Fibroblast of the aortic adventitia (primary cell): ENCODE measurements at places on chromosomes 13 and 19. TPM values are rescaled to one million over a fixed set of nuclear protein-coding genes. Genes with fewer than 3 reads are reported as not detected.

DNA sequence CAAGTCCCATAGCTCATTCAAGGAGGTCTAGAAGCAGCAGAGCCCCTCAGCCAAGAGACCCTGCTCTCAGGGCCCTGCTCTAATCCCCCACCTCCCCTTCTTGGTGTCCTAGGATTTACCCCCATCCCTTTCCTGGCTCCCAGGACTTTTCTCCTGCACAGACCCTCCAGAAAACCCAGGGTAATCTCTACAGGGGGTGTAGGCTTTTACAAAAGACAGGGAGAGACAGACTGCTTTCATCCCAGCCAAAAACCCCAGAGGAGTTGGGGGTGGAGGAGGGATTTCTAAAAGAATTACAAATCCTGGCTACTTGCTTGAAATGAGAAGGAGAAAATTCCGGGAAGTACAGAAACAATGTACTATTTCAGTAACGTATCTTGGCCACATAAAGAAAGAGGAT is 133.3 kb downstream of the TNFSF13B start:
- no peak for DNase-seq

DNA sequence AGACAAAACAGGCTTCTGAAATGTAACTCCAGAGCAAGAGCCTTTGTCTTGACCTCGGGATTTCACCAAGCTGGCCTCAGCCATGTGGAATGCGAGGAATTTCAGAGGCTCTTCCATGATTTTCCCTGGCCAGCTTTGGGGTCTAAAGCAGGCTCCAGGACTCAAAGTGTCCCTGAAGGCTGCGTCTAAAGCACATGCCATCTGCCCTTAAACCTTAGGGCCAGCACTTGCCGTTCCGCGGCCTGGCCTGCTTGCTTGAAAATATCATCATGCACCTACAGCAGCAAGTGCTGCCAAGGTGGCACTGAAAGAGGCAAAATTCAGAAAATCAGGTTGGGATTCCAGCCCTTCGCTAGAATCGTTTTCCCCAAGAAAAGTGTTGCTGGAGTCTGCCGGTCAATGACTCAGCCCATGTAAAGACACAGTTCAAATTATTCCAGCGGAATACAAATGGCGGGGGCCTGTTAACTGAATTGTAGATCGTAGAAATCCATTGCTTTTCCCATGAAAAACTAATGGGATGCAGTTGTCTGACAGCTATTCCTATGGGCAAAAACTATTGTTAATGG is 105.7 kb upstream of the RAP2A start:
- DNase-seq = peak; percentile 91

GRCh38 chr19:51131780-51132680 is 7.3 kb downstream of the SIGLEC9 start:
- peak; percentile 83 for DNase-seq

GRCh38 chr19:4581666-4582553 is 22.4 kb upstream of the SEMA6B start:
- peak; percentile 35 for DNase-seq

GRCh38 chr19:40155749-40156265 is 35.4 kb upstream of the MAP3K10 start:
- peak; percentile 35 for DNase-seq

- DNase-seq = peak; percentile 1
Observed at GRCh38 chr19:38478273-38478971, 44.9 kb downstream of the RYR1 start.

DNA sequence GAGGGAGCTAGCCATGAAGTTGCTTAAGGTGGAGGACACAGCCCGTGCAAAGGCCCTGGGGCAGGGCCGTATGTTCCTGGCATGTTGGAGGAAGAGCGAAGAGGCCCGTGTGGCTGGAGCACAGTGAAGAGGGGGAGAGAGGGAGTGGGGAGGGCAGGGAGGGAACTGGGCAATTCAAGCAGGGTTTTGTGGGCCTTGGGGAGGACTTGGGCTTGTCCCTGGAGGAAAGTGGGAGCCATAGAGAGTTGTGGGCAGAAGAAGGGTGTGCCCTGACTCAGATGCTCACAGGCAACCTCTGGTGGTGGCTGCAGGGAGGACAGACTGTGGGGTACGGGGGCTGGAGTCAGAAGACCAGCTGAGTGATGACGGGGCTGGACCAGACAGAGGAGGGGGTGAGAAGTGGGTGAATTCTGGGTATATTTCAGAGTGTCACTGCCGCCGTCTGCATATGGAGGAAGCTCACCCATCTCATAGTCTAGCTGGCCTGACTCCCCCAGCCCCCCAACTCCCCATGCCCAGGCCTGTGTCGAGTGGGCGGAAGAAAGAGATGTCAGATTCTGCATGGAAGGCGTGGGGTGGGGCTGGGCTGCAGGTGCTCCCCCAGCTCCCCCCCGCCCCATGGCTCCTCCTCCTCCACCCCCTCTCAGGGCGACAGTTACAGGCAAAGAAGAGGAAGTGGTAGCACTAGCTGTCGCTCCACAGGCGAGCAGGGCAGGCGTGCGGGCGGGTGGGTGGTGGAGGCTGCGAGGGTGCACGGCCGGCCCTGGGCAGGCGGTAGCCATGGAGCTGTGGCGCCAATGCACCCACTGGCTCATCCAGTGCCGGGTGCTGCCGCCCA is at the start of gene VAV1:
Gene VAV1, plus strand, starts transcription at position 681 of the 838 bp plus-strand sequence. Its CDS starts 100 bp downstream, at position 781.
- no peak for DNase-seq

DNA sequence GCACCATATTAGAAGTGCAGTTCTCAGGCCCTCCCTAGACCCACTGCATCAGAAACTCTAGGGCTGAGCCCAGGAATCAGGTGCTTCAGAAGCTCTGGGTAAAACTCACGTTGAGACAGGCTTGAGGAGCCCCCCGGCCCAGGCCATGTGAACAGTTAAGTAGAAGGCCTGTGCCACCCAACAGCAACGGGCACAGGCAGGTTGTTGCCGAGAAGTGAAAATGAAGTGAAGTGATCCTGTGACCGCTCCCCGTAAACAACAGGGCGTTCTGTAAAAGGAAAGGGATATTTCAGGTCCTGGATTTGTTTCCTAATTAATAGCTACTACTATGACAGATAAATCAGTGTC is 128.8 kb downstream of the ATP11A start:
- no peak for DNase-seq

GRCh38 chr13:101258071-101258470 is 158.2 kb downstream of the NALCN start:
- DNase-seq = peak; percentile 62

GRCh38 chr19:19563348-19563848 is 25.3 kb downstream of the CILP2 start:
- DNase-seq = no peak

DNA sequence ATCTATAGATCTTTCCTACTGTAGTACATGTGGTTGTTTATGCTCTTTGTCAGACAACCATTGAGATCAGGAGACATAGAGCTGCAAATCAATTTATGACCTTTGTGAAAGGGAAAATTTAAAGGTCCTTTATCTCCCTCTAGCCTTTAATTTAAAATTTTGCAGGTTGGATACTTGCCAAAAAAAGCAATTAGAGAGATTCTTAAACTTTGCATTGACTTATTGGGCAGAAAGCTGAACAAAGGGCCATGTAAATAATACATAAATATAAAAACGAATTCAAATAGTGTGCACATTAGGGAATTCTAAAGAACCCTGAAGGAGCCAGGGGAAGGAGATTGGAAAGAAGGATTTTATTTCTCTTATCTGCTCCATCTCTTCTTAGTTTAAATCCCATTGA is 22.0 kb upstream of the RB1 start:
- DNase-seq = no peak

DNA sequence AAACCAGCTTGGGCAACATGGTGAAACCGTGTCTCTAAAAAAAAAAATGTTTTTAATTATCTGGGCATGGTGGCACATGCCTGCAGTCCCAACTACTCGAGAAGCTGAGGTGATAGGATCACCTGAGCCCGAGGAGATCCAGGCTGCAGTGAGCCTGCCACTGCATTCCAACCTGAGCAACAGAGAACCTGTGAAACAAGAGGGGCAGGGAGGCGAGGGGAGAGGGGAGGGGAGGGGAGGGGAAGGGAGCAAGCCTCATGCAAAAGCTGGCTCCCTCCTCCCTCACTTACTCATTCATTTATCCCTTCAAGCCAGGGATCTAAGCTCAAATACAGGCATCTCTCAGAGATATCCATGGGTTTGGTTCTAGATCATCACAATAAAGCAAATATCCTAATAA is 8.9 kb downstream of the ATP7B start:
- no peak for DNase-seq

- DNase-seq = no peak
Observed at GRCh38 chr19:29897466-29897865, 44.6 kb upstream of the URI1 start.

- peak; percentile 32 for DNase-seq
Observed at GRCh38 chr19:8366961-8367326, 3.0 kb downstream of the ANGPTL4 start.

DNA sequence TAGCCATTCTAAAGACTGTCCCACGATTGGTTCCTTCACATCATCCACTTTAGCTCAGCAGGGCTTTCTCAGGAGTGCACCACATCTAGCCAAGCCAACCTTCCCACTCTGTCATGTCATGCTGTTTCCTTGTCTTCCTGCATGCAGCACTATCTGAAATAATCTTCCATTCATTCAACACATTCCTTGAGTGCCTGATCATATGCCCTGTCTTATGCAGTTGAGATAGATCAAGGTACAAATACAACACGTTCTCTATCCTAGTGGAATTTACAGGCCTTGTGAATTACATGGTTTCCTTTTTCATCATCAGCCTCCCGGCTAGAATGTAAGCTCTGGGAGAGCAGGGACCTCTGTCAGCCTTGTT is 6.8 kb upstream of the MRPS31 start:
- no peak for DNase-seq

- DNase-seq = no peak
Observed at GRCh38 chr13:113652404-113653263, 5.4 kb downstream of the ATP4B start.

DNA sequence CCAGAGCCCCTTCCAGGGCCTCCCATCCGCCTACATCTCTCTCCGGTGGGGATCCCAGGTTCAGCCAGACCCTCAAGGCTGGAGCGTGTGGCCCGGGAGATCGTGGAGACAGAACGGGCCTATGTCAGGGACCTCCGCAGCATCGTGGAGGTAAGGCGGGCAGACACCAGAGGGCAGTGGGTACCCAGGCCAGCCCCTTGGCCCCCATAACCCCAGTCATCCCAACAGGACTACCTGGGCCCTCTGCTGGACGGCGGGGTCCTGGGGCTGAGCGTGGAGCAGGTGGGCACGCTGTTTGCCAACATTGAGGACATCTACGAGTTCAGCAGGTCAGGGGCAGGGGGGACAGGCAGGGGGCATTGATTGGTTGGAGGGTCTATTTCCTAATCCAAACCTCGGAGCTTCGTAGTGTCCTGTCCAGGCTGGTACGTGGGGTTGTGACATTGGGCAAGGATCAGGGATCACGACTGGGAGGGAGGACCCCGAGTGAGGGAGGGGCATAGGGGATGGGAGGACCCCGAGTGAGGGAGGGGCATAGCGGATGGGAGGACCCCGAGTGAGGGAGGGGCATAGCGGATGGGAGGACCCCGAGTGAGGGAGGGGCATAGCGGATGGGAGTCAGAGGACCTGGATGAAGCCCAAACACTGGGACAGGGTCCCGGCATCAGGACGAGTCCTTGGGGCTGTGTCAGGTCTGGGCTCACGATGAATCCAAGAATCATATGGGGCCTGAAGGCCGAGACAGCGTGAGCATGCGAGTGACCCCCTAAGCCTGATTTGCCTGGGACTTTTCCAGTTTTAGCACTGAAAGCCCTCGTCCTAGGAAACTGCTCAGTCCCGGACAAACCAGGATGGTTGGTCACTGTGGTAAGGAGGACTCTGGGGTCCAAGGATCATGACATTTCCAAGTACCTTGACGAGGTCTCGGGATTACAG is 2.9 kb downstream of the PLEKHG2 start:
- DNase-seq = no peak

GRCh38 chr13:72456486-72456885 is 270.9 kb downstream of the MZT1 start:
- DNase-seq = no peak

DNA sequence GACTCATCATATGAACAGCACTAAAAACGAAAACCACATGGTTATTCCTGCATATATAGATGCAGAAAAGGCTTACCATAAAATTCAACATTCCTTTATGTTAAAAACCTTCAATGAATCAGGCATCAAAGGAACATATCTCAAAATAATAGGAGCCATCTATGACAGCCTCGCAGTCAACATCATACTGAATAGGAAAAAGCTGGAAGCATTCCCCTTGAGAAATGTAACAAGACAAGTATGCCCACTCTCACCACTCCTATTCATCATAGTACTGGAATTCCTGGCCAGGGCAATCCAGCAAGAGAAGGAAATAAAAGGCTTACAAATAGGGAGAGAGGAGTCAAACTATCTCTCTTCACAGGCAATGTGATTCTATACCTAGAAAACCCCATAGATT is 179.6 kb upstream of the HTR2A start:
- no peak for DNase-seq

GRCh38 chr13:58619396-58620113 is 988.0 kb downstream of the PCDH17 start:
- no peak for DNase-seq

GRCh38 chr13:100633461-100633860 is 41.1 kb downstream of the TMTC4 start:
- peak; percentile 94 for DNase-seq

- no peak for DNase-seq
Observed at GRCh38 chr13:95679722-95680121, 2.8 kb downstream of the DNAJC3 start.

Gene HNRNPA1L2
- total RNA-seq = 4.9 and 7.4 TPM in 2 replicates

Gene FKRP
- total RNA-seq = 11.8 and 13.2 TPM in 2 replicates

Gene WDR88
- total RNA-seq = not detected in 2 replicates

Gene CLDND2
- 0.36 TPM in 1 of 2 replicates, not detected in the other for total RNA-seq

Gene CD177
- 0.27 and 0.33 TPM in 2 replicates for total RNA-seq
